ENCODE measurements at places on chromosomes 16 and 17. TPM values are rescaled to one million over a fixed set of nuclear protein-coding genes. Genes with fewer than 3 reads are reported as not detected.

DNA sequence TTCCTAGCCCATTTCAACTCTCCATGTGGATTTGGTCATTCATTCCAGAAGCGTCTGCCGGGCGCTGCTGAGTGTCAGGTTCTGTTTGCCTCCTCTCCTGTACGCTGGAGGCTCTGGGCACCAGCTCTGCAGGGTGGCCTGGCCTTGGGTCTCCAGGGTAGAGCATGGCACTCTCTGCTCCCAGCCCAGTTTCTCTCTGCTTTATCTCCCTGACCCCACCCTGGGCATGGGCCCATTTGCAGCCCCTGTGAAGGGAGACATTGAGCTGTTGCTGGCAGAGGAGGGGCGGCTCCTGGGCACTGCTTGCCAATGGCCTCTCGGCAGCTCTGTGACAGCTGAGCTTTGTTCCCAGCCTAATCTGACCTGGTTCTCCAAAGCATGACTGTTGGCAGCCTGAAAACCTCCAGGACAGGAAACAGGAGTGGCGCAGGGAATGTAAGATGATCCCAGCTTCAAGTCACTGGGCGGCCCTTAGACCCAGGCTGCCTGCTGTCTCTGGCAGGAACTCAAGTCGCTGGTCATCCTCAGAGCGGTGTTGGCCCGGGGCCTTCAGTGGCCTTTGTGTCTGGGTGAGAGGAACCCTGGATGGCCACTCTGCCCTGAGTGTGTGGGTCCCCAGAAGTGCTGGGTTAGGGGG lies 146.8 kb downstream of the SEC14L1 start:
- DNase-seq: peak; percentile 97

GRCh38 chr16:3762107-3762750 lies 44.9 kb upstream of the TRAP1 start:
- DNase-seq: no peak

DNA sequence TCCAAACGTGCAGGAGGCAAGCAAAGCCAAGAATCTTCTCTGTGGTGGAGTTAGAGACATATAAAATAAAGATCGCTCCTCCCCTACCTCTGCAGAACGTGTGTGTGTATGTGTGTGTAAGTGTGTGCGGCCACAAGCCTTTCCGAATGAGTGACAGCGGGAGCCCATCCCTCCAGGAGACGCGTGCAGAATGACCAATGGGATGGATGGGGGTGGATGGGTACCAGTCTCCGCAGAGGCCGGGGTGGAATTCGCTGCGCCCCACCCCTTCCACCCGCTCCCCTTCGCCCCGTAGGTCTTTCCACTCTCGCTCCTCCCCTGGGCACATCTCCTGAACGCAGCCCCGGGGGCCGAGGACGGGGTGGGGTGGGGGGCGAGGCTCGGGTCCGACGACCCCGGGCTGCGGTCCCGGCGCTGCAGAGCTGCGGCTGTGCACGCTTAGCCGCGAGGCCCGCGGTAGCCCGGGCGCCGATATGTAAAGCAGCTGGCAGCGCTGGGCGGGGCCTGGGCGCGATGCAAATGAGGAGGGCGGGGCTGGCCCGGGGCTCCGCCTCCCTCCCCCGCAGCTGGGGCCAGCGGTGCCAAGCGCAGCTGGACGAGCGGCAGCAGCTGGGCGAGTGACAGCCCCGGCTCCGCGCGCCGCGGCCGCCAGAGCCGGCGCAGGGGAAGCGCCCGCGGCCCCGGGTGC lies at the start of gene PRKCB:
TSS of gene PRKCB (plus strand) at position 594 of the 688 bp plus-strand sequence.
- DNase-seq: no peak

DNA sequence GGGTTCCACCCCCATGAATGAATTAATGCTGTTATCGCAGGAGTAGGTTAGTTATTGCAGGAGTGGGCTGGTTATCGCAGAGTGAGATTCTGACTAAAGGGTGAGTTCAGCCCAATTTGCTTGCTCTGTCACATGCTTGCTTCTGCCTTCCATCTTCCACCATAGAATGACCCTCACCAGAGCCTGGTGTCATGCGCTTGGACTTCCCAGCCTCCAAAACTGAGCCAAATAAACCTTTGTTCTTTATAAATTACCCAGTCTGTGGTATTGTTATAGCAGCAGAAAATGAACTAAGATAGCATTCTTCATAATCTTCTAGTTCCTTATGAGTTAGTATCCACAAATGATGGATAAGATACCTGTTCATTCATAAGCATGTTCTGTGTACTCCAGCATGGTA lies 235.1 kb upstream of the TBX2 start:
- DNase-seq: no peak

- peak; percentile 82 for DNase-seq
These were observed 14.3 kb downstream of the PIEZO1 start for GRCh38 chr16:88770461-88771293.

DNA sequence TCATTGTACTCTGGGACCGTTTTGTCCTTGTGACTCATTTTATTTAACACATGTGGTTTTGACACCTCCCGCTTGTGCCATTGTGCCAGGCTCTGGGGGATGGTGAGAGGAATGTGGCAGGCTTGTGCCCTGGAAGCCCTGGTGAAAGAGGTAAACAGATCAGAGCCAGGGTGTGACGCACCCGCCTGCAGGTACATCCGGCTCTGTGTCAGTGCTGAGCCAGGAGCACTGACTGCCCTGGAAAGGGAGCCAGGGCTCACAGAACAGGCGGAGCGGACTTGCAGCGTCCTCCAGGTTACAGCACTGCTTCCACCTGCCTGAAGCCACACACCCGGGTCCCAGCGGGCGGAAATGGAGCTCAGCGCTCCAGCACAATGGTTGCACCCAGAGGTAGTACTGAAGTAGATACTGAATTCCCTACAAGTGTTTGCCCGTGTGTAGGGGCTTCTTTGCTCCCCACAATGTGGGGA lies 30.6 kb downstream of the CDRT15 start:
- peak; percentile 98 for DNase-seq

DNA sequence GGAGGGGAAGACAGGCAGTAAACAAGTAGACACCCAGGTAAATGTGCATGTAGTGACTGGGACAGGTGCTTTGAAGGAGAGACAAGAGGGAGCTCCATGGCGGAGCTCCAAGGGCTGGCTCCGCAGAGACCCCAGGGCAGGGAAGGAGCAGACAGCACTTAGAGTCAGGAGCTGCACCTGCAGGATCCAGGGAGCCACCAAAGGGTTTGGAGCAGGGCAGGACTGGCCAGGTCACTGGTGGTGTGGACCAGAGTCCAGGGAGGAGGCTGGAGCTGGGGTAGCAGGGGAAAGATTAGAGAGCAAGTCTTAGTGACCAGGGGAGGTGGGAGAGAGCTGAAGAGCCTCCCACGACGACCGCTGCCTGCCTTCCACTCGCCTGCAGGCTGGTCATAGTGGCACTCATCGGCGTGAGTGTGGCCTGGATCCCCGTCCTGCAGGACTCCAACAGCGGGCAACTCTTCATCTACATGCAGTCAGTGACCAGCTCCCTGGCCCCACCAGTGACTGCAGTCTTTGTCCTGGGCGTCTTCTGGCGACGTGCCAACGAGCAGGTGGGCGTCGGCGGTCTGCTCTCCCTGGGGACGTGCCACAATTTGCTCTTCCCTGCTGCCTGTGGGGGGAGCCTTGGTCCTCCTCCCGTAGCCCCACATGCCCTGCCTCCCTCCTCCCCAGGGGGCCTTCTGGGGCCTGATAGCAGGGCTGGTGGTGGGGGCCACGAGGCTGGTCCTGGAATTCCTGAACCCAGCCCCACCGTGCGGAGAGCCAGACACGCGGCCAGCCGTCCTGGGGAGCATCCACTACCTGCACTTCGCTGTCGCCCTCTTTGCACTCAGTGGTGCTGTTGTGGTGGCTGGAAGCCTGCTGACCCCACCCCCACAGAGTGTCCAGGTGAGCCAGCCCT lies 14.7 kb upstream of the FAM83G start:
- no peak for DNase-seq

- no peak for DNase-seq
These were observed 117.5 kb downstream of the FTO start for GRCh38 chr16:53821487-53821886.

The CTRL gene
- total RNA-seq: 0.52 TPM

The C16orf96 gene
- not detected for total RNA-seq

DNA sequence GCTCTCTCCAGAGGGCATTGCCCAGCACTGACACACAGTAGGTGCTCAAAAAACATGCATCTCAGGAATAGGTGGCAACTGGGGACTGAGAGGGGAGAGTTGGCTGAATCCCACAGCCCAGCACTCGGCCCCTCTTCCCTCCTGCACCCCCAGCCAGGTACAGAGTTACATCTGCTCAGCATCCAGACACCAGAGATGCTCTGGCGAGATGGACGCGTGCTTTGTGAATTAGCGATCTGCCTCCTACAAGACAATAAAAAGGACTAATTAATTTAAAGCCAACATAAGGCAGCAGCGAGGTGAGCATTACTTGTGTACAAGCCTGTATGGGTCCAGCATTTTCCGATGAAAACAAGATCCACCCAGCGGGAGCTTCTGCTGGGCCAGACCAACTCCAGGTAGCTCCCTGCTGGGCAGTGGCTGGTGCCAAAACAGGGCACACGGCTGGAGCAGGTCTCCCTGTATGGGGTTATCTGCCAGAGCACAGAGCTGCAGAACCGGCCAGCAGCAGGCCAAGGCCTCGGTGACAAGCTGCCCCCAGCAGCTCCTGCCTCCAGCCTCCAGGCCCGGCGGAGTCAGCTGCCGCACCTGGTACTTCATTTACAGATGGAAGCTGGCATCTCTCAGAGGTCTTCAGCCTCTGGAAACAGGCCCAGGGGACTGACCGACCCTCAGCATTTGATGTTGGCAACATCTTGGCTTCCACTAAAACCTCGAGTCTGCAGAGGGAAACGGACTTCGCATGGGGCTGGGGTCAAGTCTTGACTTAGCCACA lies 219.7 kb upstream of the SDK2 start:
- DNase-seq: no peak

The KIF2B gene
- not detected for total RNA-seq

The SLC38A7 gene
- total RNA-seq: 12.6 TPM

DNA sequence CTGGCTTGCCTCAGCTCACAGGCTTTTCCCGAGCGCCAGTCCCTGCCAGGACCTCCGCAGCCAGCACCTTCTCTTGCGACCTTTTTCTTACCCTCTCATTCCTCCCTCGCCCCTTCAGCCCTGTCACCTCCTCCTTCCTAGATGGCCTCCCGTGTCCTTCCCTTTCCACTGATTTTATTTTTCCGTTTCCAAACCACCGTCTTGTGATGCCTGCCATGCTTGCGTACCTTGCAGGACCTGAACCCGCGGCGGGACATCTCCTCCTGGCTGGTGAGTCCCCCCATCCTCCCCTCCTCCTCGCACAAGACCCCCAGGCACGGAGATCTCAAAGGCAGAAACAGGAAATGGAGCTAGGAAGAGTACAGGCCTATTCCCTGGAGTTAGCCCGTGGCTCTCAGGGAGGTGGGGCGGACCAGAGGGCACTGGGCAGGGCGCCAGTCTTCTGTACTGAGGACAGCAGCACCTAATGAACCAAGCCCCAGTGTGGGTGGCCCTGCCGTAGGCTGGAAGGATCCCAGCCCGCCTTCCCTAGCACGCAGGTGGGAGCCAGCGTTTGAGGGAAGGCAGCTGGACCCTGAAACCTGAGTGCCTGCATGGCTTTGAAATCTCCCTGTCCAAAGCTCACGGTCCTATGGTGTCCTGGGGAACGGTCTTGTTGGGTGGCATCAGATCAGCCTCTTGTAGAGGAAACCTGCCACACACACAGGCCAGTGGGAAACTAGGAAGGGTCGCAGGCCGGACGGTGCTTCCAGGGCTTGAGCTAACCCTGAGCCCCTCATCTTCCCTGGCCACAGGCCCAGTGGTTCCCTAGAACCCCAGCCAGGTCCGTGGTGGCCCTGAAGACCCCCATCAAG lies 612 bp downstream of the CISD3 start:
- peak; percentile 83 for DNase-seq

DNA sequence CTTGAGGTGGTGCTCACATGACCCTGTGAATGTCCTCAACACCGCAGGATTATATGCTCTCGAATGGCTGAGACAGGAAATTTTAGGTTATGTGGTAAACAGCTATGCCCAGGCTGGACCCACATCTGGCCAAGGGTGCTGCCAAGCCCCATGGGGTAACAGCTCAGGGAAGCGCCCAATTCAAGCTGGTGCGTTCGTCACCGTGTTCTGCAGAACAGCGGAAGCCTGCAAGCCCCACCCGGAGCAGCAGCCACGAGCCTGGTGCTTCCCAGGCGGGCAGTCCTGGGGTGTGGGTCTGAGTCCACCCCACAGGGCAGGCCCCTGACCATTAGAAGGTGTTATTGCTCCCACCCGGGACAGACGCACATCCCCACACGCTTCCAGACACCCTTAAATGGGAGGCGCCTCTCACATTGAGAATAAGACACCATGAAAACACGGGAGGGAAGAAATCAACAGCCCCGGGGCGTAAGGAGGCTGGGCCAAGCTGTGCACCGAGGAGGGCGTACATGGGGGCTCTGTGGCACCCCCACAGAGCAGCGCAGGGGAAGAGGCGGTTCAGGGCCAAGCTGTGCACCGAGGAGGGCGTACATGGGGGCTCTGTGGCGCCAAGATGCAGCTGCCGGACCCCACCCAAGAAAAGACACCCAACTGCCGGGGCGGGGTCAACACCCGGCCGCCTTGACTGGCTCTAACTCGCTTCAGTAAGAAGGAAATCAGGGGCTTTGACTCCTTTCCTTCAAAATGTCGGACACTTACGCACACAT lies 2.9 kb upstream of the CYBA start:
- DNase-seq: no peak

DNA sequence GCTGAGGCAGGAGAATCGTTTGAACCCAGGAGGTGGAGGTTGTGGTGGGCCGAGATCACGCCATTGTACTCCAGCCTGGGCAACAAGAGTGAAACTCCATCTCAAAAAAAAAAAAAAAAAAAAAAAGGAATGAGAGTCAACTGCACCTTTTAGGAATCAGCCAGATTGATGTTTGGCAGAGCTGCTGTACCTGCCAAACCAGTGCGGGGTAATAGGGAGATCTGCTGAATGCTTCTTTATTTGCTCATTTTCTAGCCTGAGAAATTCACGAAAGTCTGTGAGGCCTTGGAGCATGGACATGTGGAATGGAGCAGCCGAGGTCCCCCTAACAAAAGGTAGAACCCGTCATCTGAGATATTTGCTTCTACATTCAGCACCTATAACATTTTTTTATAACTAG lies 18.4 kb downstream of the OGFOD1 start:
- DNase-seq: no peak

GRCh38 chr17:43043307-43043706 lies 18.3 kb downstream of the RND2 start:
- DNase-seq: no peak

DNA sequence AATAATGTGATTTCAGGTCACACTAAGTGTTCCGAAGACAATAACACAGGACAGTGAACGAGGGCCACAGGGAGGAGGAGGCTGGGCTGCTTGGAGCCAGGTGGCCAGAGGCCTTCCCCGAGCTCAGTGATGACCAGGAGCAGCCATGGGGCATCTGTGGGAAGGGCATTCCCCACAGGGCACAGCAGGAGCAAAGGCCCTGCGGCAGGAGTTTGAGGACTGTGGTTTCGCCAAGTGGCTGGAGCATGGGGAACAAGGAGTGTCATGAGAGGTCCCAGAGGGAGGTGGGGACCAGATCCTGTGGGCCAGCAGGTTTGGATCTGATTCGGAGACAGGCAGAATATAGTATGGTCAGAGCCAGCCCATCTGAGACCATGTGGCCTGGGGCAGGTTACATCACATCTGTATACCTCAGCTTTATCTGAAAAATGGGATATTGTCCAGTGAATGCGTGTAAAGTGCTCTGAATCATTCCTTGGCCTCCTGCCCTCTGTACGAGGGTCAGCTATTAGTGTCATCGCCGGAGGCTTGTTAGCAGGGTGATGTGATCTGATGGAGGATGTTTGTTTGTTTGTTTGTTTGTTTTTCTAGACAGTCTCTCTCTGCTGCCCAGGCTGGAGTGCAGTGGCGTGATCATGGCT lies 176.8 kb downstream of the KATNIP start:
- DNase-seq: peak; percentile 87
